Stimulated activated memory B cell treated with anti-CD40 and anti-IgM and Interleukin-4, amounts not matched to agents 10 μg/mL and 1 μg/mL and 100 μg/mL, for 72 hours (primary cell): ENCODE measurements at places on chromosomes 3 and 15.

- peak; percentile 16 for ATAC-seq
These were observed 1272.9 kb downstream of the ROBO1 start for GRCh38 chr3:78494851-78495250.

DNA sequence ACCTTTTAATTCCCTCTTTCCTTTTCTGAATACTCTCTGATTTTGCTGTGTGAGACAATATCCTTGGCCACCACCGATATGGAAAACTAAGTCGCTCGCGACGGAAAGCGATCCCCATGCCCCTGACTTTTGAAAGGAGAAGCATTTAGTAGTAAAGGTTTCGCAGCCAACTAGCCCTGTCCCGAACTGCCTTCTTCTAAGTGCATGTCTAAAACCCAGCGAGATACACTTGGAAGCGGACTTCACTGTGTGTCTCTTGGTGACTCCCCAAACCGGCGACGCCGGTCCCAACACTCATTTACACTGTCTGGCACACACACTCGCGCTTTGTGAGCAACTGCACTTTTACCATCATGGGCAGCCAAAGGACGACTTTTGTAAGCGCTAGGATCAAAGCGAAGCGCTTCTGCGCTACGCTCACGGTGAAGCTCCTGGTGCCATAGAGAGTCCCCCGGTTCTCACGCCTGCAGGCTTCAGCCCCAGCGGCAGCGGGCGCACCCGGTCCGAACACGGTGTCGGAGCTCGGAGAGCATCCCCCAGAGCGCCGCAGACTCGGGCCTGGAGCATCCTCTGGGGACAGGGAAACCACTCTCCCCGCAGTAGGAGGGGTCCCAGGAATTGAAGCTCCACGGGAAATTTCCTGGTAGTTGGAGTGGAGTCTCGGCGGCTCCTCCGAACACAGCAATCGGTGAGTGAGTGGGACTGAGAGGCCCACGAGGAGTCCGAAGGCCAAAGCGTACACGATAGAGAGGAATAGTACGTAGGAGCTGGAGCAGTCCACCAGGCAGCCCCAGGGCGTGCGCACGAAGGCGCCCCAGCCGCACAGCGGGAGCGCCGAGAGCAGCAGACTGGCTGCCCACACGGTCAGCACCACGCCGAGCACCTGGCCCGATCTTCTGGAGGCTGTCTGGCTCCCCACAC, 1.4 kb downstream of the GPR149 start:
- no peak for ATAC-seq

DNA sequence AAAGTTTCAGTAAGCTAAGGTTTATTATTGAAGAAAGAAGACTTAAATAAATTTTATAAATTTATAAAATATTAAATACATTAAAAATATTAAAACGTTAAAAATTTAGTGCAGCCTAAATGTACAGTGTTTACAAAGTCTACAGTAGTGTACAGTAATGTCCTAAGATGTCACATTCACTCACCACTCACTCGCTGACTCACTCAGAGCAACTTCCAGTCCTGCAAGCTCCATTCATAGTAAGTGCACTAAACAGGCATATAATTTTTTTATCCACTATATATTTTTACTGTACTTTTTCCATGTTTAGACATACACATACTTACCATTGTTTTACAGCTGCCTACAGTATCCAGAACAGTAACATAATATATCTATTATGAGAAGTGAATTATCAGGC, 51.5 kb downstream of the TJP1 start:
- no peak for ATAC-seq

- no peak for ATAC-seq
These were observed 116.5 kb downstream of the THSD4 start for GRCh38 chr15:71231758-71232157.

DNA sequence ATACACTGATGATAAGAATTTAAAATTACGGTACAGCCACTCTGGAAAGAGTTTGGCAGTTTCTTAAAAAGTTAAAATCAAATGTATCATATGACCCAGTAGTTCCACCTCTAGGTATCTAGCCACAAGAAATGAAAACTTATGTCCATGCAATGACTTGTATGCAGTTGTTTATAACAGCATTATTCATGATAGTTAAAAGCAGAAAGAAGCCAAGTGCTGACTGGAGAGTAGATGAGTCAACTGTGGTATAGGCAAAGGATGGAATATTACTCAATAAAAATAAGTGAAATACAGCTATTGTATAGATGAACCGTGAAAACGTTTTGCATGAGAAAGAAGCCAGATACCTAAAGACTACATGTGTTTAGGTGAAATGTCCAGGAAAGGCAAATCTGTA, 14.8 kb downstream of the GPR87 start:
- ATAC-seq, result no peak

- ATAC-seq, result no peak
These were observed 35.2 kb downstream of the GRK7 start for GRCh38 chr3:141798448-141798845.

GRCh38 chr3:139916271-139916670, 18.7 kb upstream of the CLSTN2 start:
- no peak for ATAC-seq

DNA sequence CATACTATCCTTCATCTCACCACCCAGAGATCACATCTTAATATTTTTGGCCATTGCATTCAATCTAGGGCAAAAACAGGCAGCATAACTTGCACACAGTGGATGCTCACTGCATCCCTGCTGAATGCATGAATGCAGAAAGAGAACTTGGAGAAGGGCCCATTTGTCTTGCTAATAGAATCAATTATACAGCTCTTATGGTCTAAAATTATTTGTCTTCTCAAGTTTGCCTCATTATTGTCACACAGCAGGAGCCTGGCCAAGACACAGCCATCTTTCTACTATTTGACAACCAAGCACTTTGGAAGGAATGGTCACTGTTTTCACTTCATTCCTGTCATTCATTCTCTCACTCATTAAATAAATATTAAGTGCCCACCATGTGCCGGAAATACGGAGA, 1.2 kb upstream of the ARHGEF26 start:
- ATAC-seq, result no peak

DNA sequence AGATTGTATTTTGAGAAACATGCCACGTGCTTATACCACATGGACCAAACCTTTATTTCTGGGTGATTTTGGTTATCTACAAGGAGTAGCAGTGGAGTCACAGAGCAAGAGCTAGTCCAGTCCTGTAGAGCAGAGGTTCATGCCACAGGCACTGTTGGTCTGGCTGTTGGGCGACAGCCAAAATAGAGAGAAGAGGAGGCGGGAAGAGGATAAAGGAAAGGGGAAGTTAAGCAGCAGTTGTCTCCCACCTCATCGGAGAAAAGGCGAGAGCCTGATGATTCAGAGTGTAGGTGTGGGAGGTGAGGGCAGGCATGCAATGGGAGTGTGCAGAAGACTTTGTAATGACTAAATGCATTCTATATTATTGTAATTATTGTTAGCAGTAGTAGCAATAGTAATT, 237.5 kb upstream of the ROPN1 start:
- ATAC-seq, result no peak

DNA sequence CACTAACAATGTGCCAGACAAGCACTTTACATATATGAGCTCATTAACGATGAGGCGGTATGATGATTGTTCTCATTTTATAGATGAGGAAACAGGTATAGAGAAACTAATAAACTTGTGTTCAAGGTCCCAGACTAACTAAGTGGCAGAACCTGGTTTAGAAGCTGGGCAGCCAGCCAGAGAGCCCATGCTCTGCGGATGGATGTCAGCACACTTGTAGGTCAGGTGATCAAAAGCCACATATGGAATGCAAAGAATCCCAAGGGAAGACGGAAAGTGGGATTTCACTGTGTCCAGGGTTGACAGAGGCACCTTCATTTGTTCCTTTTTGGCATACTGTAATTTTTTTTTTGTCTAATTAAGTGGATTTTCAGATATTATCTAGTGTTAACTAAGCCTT, 103.7 kb downstream of the EFL1 start:
- ATAC-seq, result no peak

GRCh38 chr3:65961733-65962132, 77.0 kb downstream of the MAGI1 start:
- no peak for ATAC-seq

DNA sequence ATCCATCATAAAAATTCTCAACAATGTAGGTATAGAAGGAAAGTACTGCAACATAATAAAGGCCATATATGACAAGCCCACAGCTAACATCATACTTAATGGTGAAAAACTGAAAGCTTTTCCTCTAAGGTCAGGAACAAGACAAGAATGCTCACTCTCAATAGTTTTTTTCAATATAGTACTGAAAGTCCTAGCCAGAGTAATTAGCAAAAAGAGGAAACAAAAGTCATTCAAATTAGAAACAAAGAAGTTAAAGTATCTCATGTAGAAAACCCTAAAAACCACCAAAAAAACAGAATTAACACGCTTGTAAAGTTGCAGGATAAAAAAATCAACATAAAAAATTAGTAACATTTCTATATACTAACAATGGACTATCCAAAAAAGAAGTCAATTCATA, 61.8 kb downstream of the MYH15 start:
- ATAC-seq, result peak; percentile 76

DNA sequence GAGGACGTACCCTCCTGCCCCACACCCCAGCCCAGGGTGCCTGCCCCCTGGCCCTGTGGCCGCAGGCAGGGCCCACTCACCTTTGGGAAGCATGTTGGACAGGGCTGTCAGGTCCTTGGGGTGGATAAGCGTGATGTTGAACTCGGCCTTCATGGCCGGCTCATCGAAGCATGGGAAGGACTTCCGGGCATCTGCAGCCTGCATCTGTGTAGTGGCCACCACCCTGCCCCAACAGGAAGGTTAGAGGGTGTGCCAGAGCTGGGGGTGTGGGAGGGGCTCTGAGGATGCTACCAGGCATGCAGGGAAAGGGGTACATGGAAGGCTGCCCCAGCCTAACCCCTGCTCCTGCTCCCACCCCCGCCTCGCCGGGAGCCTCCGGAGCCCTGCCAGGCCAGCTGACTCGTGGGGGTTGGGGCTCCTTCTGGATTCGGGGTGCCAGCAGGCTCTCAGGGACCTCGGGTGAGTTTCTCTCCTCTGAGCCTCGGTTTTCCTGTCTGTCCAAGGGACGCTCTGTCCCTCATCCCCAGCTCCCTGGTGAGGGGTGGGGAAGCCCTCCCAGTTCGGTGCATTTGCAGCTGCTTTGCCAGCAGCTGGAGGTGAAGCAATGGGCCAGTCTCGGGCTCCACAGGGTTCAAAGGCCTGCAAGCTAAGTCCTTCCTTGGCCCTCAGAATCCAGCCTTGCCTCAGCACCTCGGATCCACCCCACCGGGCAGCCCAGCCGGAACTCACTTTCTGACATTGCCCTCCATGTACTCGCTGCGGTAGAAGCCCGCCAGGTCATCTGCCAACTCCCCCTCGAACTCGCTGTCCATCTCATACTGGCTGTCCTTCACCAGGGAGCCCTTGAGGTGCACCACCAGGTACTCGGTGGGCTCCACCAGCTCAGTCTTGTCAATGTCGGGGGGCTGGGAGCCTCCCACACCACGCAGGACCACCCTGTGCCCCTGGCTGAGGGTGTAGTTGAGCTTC, 9.1 kb downstream of the ANPEP start:
- no peak for ATAC-seq

DNA sequence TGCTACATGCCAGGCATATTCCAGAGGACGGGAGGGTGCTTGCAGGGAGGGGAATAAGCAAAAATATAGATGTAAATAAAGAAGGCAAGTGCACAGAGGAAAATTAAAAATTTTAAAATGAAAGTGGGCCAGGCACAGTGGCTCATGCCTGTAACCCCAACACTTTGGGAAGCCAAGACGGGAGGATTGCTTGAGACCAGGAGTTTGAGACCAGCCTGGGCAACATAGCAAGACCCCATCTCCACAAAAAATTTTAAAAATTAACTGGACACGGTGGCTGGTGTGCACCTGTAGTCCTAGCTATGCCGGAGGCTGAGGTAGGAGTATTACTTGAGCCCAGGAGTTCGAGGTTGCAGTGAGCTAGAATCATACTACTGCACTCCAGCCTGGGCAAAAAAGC, 22.4 kb downstream of the ZBTB38 start:
- no peak for ATAC-seq

GRCh38 chr15:39548561-39548960, 32.3 kb upstream of the THBS1 start:
- no peak for ATAC-seq

GRCh38 chr3:54303517-54304375, 181.4 kb downstream of the CACNA2D3 start:
- ATAC-seq, result no peak

GRCh38 chr15:57495041-57495440, 96.7 kb upstream of the MYZAP start:
- ATAC-seq, result no peak

DNA sequence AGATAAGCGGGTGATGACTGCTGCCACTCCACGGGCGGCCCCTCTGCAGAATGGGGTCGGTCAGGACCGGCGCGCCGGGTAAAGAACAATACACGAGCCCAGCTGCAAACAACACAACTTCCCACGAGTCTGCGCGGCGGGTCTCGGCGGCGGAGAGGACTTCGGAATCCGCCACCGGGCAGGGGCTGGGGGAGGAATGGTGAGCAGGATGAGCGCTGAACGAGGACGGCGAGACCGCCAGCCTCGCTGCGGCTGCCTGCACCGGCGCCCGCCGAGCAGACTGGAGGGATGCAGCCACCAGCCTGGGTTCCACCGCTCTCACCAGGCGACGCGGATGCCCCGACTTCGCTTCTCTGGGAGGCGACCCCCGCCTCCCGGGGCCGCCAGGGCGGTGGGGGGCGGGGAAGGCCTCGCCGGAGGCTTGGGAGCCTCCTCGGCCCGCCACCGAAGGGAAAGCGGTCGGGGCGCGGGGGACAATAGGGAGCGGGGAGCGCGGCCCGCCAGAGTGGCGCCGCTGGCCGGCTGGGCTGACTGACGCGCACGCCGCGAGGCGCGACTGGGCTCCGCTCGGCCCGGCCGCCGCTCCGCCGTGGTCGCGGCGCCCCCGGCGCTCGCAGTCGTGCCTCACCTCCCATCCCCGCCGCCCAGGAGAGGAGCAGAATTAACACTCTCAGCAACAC, 515 bp downstream of the ADAM10 start:
- peak; percentile 71 for ATAC-seq

DNA sequence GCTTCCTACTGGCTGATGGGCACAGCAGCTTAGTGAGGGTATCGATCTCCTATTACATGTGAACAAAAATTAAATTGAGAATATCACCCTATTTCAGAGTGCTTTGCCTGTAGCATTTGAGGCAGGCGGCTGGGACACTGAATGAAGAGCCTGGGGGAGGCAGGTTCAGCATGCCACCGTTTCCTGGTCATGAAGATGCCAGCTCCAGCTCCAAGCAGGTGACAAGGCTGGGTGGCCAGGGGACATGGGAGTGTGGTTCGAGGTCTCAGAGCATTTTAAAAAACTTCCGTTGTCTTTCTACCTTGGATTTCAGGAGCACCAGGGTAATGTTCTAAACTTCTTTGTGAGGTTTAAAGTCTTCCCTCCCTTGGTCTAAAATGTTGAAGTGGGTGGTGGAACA, 158.2 kb downstream of the RPLP1 start:
- ATAC-seq, result no peak
